Central memory CD4-positive, alpha-beta T cell (primary cell): ENCODE measurements at places on chromosomes 3 and 15.

DNA sequence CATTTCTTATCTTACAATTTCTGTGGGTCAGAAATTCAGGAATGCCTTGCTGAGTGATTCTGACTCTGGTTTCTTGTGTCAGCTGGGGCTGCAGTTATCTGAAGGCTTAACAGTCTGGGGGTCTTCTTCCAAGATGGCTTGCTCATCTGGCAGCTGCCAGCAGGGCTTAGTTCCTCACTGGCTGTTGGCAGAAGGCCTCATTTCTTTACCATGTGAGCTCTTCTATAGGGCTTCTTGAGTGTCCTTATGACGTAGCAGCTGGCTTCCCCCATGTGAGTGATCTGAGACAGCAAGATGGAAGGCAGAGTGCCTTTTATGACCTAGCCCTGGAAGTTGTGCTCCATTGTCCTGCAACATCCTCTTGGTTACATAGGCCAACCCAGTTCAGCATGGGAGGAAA, 82.0 kb upstream of the PDZRN3 start:
- DNase-seq, result no peak

DNA sequence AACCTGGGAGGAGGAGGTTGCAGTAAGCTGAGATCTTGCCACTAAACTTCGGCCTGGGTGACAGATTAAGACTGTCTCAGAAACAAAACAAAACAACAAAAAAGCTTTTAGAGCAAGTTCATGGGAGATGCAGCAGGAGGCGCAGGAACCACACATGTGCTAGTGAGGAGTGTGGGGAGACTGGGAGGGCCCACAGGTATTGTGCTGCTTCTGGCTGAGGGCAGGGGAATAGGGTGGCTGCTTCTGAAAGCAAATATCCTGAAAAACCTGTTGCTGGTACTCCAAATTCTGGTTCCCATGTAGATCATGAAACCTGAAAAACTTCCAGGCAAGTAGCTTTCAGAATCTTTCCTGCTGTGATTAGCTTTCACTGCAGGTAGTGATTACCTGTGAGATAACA, 22.1 kb downstream of the TYRO3 start:
- DNase-seq, result no peak

- DNase-seq, result no peak
Measured at GRCh38 chr15:77282333-77282732, 137.6 kb downstream of the PEAK1 start.

DNA sequence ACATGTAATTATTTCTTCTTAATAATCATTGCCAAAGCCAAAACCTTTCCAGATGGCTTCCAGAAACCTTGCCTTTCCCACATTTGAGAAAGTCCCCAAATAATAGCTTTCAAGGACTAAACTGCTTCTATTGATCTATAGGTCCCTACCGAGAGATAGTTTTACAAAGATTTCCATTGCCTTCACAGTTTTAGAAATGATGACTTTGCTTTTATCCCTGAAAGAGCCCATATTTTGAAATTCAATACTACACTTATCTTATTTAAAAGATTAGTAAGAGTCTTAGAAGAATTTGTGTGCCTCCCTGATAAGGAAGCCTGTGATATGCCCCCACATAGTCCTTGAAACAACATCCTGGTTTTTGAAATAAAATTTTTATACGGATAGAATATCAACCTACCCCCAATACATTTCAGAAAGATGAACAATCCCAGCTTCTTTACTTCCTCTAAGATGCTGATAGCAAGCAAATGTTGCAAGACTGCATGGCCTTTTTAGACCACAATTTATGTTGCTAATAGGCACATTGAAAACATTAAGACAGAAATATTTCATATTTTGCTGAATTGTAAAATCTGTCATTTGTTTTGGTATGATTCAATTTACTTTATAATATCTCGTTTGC, 146.3 kb downstream of the TMCO5A start:
- DNase-seq, result no peak

DNA sequence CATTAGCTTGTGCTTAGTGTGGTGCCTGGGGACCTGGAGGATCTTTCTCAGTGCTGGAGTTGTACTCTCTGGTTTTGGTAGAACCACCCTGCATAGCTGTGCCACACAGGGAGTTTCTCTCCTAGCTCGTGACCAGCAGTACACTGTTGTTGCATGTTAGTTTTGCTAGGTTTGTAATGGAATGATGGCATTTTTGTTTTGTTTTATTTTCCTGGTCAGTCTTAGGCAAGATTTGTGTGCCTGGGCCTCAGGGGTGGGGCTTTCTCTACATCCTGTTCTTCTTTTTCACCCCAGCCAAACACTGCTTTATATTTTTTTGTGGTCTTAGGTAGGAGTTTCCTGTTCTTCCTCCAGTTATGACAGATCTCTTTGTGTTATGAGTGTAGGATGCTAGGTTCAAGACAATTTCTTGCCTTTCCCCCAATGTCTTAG, 534.5 kb upstream of the KCNMB2 start:
- peak; percentile 3 for DNase-seq

- DNase-seq, result no peak
Measured at GRCh38 chr3:62882676-62883200, 7.5 kb upstream of the CADPS start.

GRCh38 chr3:107562969-107563529, 40.3 kb downstream of the BBX start:
- DNase-seq, result no peak

DNA sequence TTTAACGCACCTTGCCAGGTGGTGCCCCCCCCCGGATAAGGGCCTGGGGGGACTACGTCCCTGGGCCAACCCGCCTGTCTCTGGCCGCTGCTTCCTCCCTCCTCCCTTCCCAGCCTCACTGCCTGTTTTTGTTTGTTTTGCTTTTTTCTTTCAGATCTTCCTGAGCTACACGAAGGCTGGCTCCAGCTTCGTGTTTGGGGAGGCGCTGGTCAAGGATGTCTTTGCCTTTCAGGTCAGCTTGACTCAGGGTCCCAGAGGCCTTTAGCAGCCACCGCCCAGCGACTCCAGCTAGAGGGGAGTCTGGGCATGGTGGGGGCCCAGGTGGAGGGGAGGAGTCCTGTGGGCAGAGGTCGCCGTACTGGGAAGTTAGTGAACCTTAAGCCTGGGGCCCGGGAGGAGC, 24.1 kb downstream of the SLC28A1 start:
- no peak for DNase-seq

- no peak for DNase-seq
Measured at GRCh38 chr15:91880373-91880772, 26.9 kb downstream of the SLCO3A1 start.
